Progenitor cell of endocrine pancreas (in vitro differentiated cells): ENCODE measurements at places on chromosomes 4 and X.

DNA sequence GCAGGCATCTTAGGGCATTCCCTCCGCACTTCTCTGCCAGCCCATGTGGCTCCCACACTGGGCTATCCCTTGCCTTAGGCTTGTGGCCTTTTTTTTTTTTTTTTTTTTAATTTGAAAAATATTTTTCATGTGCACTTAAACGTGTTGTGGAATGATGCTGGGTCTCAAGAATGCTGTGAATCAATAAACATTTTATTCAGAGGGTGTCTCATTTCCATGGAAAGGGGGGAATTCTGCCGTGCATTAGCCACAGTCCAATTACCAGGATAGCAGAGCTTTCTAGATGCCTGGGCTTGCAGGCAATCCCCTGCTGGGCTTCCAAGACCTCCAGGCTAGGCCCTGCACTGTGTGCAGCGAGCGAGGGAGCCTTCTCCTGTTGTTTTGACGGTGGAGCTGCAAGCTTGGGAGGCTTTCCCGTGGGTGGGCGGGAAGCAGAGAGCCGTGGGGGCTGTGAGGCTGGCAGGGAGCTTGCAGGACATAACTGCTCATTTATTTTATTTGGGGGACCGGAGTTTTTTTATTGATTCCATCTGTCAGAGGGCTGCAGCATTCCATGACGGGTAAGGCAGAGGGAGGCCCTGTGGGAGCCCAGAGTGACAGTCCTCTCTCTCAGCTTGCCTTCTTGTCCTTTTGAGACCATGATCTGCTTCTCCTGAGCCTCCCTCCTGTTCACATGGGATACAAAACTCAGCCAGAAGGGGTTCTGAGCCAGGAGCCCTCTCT, 2.6 kb upstream of the CPZ start:
- DNase-seq = no peak

DNA sequence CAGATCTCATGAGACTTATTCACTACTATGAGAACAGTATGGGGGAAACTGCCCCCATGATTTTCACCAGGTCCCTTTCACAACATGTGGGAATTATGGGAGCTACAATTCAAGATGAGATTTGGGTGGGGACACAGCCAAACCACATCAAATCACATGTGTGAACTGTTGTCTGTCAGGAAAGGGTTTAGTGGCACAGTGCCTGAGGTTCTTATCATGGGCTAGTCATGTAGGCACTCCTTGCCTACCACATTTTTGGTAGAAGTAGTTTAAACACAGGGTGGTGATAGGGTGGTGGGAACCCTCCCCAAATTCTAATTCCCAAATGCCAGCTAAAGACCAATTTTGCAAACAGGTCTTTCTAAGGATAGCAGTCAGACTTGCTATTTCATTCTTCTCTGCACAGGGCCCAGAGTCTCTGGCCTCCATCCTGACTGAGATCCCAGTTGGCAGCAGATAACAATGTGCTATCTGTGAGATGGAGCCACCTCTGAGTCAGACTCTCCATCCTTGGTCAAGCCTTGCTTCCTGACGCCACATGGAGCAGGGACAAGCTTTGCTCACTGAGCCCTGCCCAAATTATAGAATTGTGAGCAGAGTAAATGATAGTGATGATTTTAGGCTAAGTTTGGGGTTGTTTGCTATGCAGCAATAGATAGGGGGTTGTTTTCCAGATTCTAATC, 33.5 kb upstream of the SETD7 start:
- DNase-seq = no peak

GRCh38 chr4:165403637-165404036, 24.8 kb downstream of the CPE start:
- no peak for DNase-seq

- no peak for DNase-seq
These were observed 303.2 kb downstream of the TEX13C start for GRCh38 chrX:125622899-125623298.

- no peak for DNase-seq
These were observed 57.5 kb downstream of the PTCHD1 start for GRCh38 chrX:23392195-23392594.

DNA sequence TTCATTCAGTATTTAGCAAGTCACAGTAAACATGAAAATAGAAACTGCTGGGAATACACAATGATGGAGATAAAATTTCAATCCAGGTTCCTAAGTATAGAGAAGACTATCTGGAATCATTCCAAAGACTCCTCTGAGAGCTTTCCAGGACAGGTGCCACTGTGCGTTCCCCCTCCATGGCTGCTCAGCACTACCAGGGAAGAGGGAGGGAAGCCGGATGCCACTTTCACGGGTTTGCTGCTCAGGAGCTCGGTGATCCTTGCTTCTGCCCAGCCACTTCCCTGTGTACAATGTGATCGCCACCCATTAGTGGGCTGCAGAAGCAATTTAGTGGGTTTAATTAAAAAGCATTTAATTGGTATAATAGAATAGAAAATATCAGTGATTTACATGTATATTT, 94.5 kb downstream of the FNIP2 start:
- no peak for DNase-seq

- no peak for DNase-seq
These were observed 33.6 kb upstream of the MSN start for GRCh38 chrX:65633826-65634225.

- no peak for DNase-seq
These were observed 129.5 kb upstream of the CYSLTR1 start for GRCh38 chrX:78456909-78457308.

GRCh38 chr4:6984612-6985425, 58.4 kb upstream of the TADA2B start:
- no peak for DNase-seq

GRCh38 chr4:155849042-155849441, 17.0 kb downstream of the ASIC5 start:
- no peak for DNase-seq

GRCh38 chrX:97096385-97096784, 212.7 kb downstream of the RPA4 start:
- DNase-seq = no peak

- no peak for DNase-seq
These were observed 8.7 kb downstream of the GCNA start for GRCh38 chrX:71586929-71587328.

DNA sequence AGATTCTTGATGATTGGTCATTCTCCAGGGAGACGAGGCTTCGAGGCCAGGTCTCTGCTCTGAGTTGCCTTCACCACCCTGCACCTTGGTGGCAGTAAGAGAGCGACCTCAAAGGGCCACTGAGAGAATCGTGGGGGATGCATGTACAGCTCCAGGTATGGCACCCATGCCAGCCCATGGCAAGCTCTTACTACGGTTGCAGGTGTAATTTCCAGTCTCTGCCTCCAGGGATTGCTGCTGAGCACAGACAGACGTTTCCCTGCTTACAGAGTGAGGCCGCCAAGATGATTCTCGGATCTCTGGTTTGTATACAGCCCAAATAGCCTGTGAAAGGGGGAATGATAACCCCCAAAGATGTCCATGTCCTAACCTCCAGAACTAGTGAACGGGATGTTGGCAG, 16.3 kb upstream of the DRD5 start:
- no peak for DNase-seq

DNA sequence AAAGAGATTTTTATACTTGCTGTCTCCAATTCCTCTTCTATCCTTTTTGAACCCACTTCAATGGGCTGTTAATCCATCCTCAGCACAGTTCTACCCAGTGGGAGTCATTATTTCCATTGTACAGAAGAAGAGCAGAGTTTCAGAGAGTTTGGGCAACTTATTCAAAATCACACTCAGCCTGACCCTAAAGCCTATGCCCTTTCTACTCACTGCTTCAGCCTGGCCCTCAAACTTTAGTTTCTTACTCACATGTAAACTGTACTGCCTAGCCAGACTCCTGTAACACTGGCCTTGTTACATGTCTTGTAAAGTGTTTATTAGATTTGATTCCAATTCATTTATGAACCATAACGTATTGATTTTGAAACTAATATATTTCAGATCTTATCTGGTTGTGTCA, 25.1 kb upstream of the USO1 start:
- no peak for DNase-seq

DNA sequence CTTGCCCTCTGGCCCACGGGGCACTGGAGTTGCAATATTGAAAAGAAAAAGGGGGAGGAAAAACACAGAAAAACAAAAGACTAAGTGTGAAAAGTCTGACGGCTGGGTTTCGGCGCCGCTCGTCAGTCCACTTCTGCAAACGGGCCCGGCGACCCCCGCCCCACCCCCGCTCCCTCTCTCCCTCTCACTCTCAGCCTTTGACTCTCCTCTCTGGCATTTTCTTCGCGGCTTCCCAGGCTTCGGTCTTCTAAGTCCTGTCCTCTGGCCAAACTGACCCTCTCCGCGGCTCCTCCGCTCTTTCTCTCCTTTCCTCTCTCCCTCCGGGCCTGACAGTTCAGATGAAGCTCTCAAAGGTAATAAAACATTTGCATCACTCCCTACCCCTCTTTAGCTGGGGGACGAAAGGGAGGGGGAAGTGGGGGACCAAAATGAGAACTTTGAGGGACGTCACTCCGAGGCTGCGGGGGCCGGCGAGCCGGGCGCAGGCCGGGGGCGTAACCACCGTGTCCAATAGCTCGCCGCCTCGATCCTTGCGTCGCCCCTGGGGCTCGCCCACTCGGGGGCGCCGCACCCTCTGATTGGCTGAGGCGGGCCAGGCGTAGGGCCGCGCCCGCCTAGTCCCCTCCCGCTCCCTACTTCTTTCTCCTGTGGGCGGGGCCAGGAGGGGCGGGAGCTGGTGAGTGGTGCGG, at the start of gene NKX6-1:
NKX6-1 (minus strand) TSS at position 358 of the 689 bp plus-strand sequence. CDS start 1,064 bp downstream, outside the sequence.
- DNase-seq = peak; percentile 88

GRCh38 chrX:150446995-150447394, 83.9 kb downstream of the MAMLD1 start:
- DNase-seq = no peak

DNA sequence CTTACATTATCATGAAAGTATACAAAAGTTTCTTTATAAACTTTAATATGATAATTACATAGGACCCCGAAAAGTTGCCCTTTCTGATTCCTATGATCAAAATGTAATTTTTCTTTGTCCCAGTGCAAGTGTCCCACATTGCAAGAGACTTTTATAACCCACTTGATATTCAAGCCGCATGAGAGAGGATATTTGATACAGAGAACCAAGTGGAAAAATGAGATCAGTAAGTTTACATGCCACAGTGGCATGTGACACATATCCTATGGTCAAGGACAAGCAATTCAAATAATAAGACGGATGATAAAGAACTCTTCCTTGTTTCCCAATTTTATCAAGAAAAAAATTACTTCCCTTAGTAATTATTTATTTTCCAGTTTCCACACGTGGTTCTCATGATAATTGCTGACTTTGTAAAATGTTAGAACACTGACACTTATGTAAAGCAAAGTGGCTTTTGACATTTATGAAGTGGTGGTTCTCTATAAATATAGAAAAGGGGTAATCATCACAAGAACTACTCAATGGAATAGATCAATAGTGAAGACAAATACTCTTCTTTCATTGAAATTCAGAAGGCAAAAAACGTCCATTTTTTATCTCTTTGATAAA, 273.7 kb upstream of the NOCT start:
- DNase-seq = no peak

DNA sequence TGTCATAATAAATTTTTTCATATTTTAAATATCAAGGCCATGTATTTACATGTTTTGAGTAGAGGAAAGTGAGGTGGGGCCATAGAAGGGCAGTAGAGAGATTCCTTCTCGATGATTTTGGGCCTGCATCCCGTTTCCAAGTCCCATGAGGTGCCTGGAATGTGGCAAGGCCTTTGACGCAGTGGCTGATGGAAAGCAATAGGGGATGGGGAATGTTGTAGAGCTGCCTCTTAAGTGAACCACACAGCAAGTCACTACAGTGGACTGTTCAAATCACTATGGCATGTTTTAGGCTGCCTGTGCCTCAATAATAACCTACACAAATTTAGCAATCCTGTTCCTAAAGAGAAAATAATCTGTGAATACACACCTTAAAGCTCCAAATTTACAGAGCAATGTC, 48.3 kb downstream of the ANXA5 start:
- no peak for DNase-seq

DNA sequence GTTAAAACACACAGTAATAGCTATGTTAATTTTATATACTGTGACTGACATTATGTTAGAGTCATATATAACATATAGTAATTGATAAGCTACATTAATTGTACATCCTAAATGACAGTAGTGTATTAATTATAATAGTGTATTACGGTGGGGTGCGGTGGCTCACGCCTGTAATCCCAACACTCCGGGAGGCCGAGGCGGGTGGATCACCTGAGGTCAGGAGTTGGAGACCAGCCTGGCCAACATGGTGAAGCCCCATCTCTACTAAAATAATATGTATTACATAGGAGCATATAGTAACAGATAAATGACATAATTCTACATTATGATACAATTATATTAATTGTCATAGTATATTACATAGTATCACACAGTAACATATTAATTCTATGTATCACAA, 12.2 kb downstream of the ASMTL start:
- no peak for DNase-seq

- no peak for DNase-seq
These were observed 9.8 kb downstream of the PGRMC2 start for GRCh38 chr4:128277856-128278255.

- DNase-seq = no peak
These were observed 79.3 kb downstream of the CLDN22 start for GRCh38 chr4:183240581-183241321.

DNA sequence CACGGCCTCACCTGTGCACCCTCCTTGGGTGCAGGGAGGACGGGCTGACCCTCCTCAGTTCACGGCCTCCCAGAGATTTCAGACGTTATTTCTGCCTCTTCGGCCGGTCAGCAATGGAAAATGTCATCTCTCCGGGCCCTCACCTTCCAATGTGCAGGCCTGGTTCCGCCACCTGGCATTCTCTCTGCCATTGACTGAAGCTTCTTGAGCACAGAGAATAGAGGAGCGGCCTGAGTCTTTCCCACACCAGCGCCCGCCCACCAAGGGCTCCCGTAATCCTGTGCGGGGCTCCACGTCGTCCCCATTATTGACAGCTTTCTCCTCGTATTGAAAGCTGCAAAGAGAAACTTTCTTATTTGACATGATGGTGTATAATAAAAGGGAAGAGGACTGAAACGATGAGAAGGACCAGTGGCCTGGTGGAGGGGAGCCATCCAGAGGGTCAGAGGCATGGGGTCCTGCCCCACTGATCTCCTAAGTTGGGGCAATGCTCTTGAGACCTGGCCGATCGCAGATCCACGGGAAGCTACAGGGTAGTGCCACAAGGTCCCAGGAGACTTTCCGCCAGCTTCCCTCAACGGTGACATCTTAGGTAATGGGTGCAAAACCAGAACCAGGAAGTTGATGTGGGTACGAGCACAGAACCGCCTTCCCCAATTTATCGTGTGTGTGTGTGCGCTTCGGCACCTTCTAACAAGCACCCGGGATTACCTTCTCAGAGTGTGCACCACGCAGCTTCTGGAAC, 20.6 kb downstream of the HTRA3 start:
- no peak for DNase-seq
